Activated naive CD4-positive, alpha-beta T cell treated with anti-CD3 and anti-CD28 coated beads for 36 hours (primary cell): ENCODE measurements at places on chromosomes 4 and X. TPM values are rescaled to one million over a fixed set of nuclear protein-coding genes. Genes with fewer than 3 reads are reported as not detected.

Gene SPATA4
- not detected for total RNA-seq

Gene MTTP
- total RNA-seq = not detected

Gene ATOH1
- total RNA-seq = not detected

Gene UCP1
- total RNA-seq = not detected

Gene ATP1B4
- not detected for total RNA-seq

Gene MCUB
- 69.1 TPM for total RNA-seq

Gene SLIT2
- total RNA-seq = not detected

Gene PTTG2
- not detected for total RNA-seq

Gene XAGE2
- not detected for total RNA-seq

Gene SMARCA1
- total RNA-seq = 0.44 TPM

Gene FOXP3
- total RNA-seq = 7.5 TPM

Gene DCAF12L2
- not detected for total RNA-seq

Gene FHDC1
- total RNA-seq = 0.07 TPM

Gene MAGEA8
- not detected for total RNA-seq

Gene GPR143
- total RNA-seq = not detected

DNA sequence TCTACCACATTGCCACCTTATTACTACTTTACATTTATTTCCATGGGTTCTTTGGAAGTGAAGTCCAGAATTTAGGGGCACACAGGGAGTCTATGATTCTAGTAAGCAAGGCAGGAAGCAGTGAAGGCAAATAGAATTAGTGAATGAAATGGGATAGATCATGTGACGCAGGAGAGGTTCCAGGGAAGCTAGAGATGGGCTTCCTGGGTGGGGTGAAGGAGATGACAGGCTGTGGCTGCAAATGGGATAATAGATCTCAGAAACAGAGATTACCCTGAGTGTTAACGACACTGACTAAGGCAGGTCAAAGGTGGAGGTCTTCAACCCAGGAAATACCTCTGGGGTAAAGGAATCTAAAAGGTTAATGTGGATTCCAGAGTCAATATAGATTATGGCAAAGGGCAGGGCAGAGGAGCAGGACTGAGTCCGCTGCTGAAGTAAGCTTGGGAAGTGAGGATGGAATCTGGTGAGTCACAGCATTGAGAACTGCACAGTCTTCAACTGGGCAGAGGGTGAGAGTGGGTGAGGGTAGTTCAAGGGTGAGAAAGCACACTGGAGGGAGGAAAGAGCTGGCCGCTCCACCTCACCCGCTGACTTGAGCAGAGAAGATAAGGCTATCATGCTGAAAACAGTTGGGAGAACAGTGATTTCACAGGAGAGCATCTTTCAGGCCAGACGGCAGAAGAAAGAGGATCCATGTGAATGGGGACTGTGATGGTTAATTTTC is 70.8 kb downstream of the ANXA3 start:
- DNase-seq = no peak

DNA sequence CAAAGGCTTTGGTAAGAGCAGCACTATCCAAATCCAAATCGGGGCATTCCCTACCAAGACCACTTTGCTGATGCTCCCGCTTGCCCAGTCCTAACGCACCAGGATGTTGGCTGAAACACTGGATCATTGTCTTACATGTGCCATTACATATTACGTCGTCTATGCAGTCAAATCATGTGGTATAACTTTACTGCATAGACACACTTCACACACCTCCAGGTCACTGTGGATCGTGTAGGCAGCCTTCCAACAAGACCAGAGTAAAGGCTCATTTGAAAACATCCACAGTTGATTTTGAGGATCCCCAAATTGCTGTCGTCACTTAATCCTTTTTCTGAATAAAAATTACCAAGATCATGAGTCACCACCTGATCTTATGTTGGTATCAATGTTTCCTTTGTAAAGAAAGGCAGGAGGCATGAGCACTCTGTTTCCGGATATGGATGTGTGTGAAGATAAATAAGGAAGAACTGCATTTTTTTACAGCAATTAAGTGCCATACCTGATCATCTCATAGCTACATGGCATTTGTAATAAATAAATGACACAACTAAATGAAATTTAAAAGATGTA is 18.5 kb downstream of the TENM3 start:
- no peak for DNase-seq

DNA sequence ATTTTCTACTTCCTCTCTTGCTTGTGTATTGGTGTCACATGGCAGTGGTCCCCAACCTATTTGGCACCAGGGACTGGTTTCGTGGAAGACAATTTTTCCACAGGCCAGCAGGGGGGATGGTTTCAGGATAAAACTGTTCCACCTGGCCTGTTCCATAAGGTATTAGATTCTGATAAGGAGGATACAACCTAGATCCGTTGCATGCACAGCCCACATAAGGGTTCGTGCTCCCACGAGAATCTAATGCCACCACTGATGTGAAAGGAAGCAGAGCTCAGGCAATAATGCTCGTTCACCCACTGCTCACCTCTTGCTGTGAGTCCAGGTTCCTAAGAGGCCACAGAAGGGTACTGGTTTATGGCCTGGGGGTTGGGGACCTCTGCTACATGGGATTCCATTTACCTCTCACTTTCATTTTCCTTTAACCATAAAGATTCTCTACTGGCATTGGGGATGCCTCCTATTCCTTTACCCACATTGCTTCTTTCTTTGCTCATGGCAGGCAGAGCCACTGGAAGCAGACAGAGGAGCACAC is 38.1 kb downstream of the SEC31A start:
- no peak for DNase-seq

DNA sequence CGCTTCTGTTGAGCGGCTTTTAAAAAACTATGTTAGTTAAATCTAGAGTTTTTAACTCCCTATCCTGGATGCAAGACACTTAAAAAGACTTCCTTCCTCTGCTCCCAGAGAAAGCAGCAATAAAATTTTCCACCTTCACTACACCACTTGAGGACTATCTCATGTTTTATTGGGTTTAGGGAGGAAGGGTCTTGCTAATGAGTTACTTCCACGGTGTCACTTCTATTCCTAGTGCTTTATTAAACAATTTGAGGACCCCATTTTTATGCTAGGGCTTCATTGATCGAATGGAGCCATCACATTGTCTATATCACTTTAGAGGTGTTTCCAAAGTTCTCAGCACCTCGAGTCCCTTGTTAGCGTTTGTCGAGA is 3.7 kb upstream of the STIM2 start:
- DNase-seq = no peak

GRCh38 chr4:73707918-73708577 is 32.3 kb upstream of the CXCL8 start:
- DNase-seq = no peak

DNA sequence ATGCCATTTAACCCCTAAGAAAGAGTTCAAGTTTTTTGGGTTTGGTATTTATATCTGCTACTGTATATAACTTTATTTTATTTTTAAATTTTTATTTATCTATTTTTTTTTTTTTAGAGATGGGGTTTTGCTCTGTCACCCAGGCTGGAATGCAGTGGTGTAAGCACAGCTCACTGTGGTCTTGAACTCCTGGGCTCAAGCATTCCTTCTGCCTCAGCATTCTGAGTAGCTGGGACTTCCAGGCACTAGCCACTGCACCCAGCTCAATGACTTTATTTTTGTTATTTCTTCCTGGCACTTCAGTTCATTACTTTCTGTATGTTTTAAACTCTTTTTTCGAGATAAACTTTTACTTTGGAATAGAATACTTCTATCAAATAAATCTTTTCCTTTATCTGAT is 42.4 kb upstream of the PGAM4 start:
- DNase-seq = no peak

DNA sequence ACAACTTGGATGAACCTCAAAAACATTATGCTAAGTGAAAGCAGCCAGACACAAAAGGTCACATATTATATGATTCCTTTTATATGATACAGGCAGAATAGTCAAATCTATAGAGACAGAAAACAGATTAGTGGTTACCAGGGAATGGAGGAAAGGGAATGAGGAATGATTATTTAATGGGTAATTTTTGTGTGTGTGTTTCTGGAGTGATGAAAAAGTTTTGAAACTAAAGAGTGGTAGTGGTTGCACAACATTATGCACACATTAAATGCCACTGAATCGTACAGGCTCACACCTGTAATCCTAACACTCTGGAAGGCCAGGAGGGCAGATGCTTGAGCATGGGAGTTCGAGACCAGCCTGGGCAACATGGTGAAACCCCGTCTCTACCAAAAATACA is 19.6 kb upstream of the SOD3 start:
- no peak for DNase-seq

GRCh38 chrX:76428243-76429130 is 977 bp downstream of the MAGEE1 start:
- DNase-seq = peak; percentile 42

DNA sequence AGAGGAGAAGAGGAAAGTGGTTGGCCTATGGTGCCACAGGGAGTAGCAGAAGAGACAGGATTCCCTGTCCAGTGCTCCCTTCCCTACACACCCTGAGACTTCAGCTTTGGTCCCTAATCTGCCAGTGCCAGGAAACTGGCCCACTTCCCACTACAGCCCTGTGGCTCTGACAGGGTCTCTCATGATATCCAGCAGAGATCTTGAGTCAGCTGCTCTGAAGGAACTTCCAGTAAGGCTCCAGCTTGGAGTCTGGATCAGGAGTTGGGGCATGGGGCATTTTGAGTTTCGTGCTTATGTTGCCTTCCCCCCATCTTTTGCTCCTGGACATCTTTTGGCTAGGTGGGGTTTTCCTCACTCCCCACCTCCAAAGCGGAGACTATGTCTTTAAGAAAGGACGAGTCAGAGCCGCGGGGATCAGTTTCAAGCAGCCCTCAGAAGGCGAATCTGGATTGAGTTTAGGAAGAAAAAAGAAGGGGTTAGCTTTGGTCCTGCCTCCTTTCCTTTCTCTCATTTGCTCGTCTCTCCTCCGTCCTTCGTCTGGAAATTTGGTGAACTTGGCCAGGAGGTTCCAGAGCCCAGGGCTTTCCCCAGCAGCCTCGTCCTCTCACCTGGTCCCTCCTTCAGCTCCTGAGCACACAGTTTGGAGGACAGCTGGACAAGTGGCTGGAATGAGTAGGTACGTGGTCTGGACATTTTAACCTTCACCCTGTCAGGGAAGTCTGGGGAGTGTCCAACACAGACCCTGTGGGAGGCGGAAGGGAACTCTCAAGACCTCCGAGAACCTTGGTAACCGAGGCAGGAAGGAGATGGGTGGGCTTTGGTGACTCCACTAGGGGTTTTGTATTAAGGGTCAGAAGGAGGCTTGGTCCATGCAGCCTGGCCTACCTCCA is 104.4 kb downstream of the RTL5 start:
- no peak for DNase-seq

DNA sequence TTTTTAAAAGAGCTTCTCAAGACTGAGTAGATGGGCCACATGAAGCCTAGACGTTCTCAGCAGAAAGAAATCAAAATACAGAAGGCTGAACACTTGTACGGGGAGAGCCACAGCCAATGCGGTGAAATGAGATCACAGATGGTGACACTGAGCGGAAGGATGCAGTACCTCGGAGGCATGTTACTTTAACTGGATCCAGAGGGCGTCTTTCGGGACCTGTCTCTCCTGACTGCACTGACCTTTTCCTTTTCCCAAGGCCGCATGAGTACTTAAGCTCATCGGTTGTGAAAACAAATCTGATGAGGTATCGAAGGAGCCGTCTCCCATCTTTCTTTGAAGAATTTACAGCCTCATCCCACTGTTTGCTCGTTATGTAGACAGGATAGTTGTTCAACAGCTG is 32.6 kb downstream of the BEND4 start:
- no peak for DNase-seq

DNA sequence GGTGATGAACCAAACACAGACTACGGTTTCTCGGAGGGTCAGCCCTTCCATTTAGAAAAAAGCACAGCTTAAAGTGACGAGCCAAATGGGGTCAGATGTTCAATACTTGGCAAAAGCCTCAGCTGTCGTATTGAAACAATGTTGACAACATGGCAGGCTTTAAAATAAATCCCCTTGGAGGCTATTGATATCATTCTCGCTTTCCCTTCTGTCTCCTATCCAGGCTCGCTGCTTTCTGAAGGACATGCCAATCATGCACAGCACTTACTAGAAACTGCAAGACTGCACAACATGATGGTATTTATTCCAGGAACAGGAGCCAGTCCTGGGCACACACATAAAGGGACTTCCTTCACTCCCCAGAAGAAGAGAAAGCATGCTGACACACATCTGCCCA is 137.9 kb downstream of the SLC7A11 start:
- no peak for DNase-seq

DNA sequence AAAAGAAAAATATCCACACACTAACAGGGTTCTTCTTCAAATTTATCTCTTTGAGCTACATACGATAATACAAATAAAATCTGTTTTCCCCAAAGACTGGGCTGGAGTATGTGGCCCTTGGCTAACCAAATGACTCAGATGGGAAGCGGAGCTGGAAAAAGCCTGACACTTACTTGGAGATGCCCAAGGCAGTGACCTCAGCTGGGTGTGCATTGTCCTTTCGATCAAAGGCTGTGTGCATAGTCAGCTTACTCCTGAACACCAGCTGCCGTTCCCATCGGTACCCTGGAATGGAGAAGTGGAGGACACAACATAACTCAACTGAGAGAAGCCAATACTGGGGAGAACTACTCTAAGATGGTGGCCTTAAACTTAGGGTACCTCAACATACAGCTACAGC is 95.1 kb downstream of the CDS1 start:
- DNase-seq = no peak

- peak; percentile 5 for DNase-seq
These were observed 21.7 kb upstream of the ATXN3L start for GRCh38 chrX:13341491-13342101.

- no peak for DNase-seq
These were observed 2.9 kb downstream of the AR start for GRCh38 chrX:67546496-67547423.

- DNase-seq = no peak
These were observed 14.5 kb upstream of the GTPBP6 start for GRCh38 chrX:332916-333610.
